SW480 (cell line): ENCODE measurements at places on chromosomes 11 and 22.

DNA sequence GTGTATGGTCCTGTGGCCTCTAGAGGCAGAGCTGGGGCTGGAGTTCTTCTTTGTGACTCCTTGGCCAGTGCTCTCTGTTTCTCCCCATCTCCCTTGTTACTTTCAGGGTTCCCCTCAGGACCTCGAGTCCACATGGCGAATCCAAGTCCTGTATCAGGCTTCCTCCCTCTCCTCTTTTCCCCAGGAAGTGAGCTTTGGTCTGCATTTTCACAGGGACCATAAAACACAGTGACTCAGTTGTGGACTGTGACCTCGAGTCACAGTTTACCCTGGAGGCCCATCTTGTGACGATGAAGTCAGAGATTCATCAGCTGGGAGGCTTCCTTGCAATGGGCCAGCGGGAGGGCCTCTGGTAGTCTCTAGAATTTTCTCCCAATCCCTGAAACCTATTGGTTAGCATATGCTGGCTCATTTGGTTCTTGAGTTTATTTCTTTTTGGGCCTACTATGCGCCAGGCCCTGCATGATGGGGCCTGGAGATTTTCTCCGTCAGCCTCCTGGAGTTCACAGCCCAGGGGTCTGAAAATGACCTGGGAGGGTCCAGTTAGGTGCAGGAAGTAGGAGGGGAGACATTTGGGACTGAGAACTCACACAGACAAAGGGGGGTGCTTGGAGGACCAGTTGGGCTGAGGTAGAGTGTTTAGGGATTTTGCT lies 100.8 kb downstream of the KIAA1671 start:
- no peak for DNase-seq

- DNase-seq = no peak
These were observed 77.3 kb upstream of the ARFGAP3 start for GRCh38 chr22:42934338-42934737.

DNA sequence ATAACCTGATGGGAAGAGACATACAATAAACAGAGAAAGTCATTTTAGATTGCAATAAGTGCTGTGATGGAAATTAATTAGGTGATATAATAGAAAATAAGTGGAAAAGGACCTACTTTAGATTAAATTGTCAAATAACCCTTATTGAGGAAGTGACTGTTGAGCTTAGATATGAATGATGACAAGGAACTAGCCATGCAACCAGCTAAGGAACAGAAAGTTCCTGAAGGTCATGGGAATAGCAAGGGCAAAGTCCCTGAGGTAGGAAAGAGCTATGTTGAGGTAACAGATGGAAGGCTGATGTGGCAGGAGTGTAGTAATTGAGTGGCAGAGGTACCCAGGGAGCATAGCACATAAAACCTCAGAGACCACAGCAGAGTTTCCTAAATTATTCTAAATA lies 135.2 kb downstream of the WNT11 start:
- DNase-seq = no peak

DNA sequence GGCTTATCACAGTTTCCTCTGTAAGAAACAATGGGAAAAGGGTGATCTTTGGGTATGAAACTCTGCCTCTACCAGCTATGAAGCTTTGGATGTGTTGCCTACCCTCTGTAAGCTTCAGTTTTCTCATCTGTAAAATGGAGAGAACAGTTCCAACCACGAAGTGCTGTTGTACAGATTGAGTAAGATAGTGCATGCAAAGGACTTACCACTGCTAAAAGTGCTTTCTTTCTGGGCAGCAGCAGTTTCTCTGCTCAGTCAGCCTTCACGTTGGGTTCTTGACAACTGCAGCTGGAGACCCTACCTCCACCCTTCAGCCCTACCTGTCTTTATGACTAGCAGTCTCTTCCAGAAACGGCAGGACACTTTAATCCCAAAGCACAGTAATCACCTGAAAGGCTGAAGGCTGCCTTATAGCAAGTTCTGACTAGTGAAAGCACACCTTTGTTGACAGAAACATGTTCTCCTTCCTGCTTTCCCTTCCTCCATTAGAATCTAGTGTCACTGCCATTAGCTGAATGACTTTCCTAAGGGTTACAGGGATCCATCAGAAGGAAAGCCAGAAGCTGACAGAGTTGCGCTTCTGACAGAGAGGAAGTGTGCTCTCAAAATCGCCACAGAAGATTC lies 91.4 kb downstream of the RPL27A start:
- no peak for DNase-seq

GRCh38 chr11:93532281-93532789 lies 10.9 kb downstream of the SMCO4 start:
- DNase-seq = no peak

DNA sequence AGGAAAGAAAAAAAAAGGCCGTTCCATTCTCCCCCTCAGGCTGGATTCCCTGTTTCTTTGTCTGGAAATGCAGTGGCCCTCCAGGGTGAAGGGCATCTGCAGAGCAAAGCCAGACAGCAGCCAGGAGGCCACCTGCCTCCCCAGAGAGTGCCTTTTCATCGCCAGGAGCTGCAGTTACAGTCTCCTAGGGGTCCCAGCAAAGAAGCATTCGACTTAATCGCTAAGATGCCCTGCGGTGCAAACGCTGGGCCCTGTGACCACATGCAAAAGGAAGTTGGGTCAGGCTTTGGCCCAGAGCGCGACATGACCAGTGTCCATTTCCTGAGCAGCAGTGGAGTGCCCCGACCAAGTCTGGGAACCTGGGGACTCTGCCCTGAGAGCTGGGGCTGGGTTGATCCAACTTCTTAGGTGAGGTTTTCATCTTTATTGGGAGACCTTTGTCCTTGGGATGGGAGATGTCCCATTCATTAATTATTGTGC lies 304.6 kb downstream of the OPCML start:
- no peak for DNase-seq

- no peak for DNase-seq
These were observed 1.1 kb downstream of the TRIM48 start for GRCh38 chr11:55263081-55263480.

DNA sequence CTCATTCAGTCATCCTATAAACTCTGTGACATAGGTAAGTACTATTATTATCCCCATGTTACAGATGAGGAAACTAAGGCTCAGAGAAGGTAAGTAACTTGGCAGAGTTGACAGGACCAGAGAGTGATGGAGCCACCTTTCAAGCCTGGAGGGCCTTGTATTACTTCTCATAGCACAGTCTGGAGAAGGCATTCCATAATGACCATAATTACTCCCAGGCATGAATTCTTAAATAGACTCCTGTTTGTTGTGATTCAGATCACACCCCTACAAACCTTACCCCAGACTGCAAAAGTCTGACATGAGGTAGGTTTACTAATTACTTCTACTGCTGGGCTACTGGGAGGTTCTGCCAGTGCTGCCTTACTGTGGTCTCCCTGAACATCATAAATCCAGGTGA lies 77.0 kb downstream of the CD44 start:
- DNase-seq = no peak

DNA sequence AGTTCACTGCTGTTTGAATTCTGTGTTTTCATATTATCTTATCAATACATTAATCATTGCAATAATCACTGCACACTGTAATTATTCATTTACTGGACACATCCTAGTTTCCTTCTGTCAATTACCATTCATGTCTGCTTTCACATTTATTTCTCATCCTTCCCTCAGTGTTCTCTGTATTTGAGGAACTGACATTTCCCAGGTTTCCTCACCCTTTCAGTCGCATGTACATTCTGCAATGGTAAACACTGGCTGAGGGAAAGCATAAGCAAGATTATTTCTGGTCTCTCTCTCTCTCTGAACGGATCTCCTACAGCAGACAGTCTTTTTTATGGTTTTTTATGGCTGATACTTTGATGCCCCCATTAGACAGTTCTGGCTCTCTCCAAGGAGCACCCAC lies 4.2 kb upstream of the HBD start:
- no peak for DNase-seq

- DNase-seq = no peak
These were observed 3.0 kb downstream of the CXCR5 start for GRCh38 chr11:118886681-118887111.

DNA sequence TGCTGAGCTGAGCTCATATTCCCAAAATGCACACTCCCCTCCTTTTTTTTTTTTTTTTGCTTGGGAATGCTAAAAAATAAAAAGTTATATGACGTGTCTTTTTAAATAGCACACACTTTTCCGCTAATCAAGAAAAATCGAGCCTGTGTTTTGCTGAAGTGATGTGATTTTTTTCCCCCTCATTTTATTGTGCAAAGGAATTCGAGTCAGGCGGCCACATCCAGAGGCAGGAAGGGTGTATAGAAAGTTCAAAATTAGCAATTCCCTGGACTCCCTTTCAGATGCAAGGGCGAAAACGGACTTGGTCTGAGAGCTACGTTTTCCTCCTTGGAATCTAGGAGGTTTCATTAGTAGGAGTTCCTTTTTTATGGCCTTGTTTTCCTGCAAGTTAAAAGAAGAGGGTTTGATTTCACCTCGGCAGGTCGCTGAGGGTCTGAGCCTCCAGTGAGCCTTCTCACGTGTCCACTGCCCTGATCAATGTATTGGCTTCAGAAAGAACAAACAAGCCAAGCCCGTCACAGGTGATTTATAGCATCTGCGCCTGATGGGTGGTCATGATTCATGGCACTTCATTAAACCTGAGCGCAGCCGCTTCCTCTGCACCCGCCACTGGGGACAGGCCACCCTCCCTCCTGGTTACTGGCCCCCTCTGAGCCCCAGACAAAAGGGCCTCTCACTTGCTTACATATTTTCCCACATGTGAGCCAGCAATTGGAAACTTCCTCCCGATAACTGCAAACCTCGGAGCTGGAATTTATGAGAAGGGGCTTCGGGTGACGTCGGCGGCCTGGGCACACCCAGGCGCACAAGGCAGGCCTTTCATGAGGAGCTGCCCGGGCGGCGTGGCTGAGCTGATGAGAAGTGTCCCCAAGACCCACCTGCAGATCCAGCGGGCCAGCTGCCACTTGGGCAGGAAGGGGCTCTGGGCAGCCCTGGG lies 64.4 kb upstream of the LINC01488 start:
- DNase-seq = peak; percentile 71

DNA sequence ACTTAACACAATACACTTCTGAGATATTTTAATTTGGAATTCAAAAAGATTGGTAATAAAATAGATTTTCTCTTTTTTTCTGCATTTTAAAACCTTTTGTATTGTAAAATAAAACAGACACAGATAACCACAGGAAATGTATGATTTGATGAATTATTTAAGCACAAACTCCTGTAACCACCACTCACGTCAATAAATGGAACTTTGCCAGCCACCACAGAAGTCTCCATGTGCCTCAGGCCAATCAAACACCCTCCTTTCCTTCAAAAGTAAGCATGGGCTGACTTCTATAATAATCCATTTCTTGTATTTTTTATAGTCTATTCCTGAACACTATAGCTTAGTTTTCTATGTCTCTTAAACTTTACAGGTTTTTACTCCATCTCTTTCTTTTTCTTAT lies 721.7 kb downstream of the DLG2 start:
- DNase-seq = no peak

DNA sequence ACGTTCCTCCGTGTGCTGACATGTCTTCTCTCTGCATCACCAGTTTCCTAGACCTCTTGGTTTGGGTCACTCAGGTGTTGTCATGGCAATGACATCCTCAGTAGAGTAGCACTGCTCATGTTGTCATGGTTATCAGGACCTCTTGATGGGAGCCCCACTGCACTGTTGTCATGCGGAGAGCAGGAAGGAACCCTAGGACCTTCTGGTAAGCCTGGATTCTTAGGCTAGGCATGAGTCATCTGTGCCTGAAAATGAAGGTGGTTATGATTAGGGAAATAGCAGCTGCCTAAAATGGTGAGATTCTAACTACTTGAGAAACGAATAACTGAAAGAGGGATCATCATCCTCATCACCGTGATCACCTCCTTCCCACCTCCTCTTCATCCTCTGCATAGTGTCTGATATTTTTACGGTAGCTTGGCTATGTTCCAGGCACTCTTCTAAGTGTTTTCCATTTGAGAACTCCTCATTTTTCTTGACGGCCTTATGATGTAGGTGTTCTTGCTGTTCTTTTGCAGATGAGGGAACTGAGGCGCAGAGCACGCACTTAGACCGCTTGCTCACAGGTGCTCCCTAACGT lies 858.4 kb downstream of the NTM start:
- DNase-seq = no peak

- peak; percentile 95 for DNase-seq
These were observed 17.0 kb downstream of the MICAL2 start for GRCh38 chr11:12127206-12127898.

- no peak for DNase-seq
These were observed 116.4 kb downstream of the FAR1 start for GRCh38 chr11:13784855-13785254.

DNA sequence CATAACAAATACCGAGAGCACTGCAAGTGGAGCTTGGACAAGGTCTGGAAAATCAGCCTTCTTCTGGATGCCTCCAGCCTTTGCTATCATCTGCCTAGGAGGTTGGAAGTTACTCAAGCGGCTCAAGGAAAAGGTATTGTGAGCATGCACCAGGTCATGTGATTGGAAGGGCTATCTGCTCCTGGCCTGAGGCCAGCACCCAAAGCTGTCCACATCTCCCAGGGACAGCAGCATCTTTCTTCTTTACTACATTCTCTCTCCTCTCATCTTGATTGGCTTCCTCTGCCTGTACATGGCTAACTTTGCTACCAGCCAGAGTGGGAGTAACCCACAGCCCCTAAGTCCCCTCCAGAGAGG lies 44.2 kb upstream of the AMPD3 start:
- DNase-seq = no peak

DNA sequence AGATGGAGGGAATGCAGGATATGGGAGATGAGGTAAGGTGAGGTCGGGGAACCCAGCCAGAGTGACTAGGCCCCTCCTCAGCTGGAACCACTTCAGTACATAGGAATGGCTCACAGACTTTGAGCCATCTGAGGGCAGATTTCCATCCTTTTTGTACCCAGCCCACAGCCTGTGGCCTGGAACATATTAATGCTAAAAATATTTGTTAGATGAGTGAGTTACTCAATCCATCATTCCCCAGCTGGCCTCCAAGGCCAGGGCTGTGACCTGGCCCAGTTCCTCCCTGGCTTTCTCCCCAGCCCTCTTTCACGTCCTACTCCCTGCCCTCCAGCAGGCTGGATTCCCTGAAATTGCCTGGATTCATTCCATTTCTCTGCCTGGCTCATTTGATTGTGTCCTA lies 57.2 kb upstream of the PRDM11 start:
- DNase-seq = no peak

DNA sequence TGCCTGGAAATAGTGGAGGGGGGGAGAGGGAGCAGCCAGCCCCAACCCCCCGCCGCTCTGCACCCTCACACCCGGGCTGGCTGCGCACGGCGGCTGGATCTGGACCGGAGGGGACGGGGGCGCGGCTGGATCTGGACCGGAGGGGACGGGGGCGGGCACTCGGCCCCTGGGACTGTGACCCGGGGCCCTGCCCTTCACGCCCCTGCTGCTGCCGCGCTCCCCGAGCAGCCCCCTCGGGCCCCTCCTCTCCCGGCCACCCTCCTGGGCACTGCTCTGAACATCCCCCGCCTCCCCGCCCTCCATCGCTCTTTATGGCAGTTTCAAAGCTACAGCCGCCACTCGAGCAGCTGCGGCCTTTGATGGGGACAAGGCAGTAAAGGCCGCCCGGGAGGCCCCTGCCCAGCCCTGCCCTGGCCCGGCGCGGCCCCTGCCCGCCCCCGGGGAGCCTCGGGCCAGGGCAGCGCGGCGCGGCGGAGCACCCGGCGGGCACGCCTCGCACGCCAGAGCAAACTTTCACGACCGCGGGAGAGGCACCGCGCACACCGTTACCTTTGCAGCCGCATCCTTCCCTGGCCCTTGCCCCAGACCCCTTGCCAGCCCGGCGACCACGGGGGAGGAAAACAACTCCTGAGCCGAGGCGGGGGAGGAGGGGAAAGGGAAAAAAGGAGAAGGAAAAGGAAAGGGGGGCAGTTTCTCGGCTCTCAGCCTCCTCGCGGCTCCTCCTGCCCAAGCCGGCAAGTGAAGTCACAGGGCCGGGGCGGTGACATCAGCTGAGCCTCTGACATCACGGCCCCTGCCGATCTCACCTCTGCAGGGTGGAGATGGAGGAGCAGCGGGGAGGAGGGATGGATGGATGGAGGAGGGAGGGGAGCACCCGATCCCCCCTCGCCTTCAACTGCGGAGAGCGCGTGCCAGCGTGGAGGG lies 13.1 kb upstream of the TCF20 start:
- peak; percentile 82 for DNase-seq
